ENCODE measurements at places on chromosomes 3 and 15. TPM values are rescaled to one million over a fixed set of nuclear protein-coding genes. Genes with fewer than 3 reads are reported as not detected.

DNA sequence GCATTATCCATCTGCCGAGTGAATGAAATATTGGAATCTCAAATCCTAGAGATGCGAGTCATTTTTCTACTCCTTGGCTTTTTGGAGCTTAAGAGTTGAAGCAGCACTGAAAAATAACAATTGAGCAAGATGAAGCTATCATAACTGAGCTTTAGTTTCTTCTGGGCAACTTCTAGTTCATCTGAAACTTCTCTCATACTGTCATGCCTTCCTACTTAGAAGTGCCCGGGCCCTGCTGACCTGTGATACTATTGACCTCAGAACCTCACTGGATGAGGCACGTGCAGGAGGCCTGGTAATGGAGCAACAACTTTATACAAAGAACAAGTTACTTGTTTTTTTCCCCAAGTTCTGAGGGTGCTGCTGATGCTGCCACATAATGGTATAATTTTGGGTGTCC, 48.5 kb upstream of the P3H2 start:
- H3K36me3 ChIP-seq: no peaks in the 10 kb centered on the region
- H3K4me1 ChIP-seq: peaks cover 10% of the 10 kb centered on the region
- H3K27ac ChIP-seq: no peak overlapping the region
- H3K4me3 ChIP-seq: no peak overlapping the region
- H3K27me3 ChIP-seq: no peaks in the 10 kb centered on the region

DNA sequence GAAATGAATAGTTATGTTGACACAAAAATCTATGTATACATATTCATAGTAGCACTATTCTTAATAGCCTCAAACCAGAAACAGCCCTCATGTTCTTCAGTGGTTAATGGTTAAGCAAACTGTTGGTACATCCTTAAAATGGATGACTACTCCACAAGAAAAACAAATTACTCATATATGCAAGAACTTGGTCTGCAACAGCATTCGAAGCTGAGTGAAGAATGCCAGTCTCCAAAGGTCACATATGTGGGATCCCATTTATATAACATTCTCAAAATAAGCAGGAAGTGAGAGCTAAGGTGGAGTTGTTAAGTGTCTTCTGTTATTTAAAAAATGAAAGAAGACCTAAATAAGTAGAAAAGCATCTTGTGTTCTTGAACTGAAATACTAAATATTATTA, 365.7 kb downstream of the GABRG3 start:
- no peaks in the 10 kb centered on the region for H3K4me1 ChIP-seq
- H3K27me3 ChIP-seq: no peaks in the 10 kb centered on the region
- H3K36me3 ChIP-seq: no peaks in the 10 kb centered on the region
- no peak overlapping the region for H3K4me3 ChIP-seq
- DNase-seq: no peak
- no peak overlapping the region for H3K27ac ChIP-seq

LIPH gene
- total RNA-seq: not detected

DNA sequence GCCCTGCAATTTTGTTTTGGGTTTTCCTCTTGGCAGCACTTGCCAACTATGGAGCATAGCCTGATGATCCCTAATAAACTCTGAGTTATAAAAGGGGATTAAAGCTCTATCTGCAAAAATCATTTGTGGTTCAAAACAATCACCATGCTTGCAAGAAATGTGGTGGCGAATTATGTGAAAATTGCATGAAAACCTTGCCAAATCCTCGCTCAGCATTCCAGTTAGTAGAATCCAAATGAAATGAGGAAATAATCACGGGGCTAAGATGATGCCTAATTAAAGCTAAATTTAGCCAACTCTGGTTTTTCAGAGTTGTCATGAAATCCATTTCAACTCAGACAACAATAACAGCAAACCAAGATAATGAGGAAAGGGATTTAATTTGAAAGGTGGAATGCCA, 73.0 kb upstream of the PROK2 start:
- H3K36me3 ChIP-seq: peaks cover 1% of the 10 kb centered on the region
- no peak overlapping the region for H3K4me3 ChIP-seq
- peaks cover 21% of the 10 kb centered on the region for H3K27me3 ChIP-seq

DNA sequence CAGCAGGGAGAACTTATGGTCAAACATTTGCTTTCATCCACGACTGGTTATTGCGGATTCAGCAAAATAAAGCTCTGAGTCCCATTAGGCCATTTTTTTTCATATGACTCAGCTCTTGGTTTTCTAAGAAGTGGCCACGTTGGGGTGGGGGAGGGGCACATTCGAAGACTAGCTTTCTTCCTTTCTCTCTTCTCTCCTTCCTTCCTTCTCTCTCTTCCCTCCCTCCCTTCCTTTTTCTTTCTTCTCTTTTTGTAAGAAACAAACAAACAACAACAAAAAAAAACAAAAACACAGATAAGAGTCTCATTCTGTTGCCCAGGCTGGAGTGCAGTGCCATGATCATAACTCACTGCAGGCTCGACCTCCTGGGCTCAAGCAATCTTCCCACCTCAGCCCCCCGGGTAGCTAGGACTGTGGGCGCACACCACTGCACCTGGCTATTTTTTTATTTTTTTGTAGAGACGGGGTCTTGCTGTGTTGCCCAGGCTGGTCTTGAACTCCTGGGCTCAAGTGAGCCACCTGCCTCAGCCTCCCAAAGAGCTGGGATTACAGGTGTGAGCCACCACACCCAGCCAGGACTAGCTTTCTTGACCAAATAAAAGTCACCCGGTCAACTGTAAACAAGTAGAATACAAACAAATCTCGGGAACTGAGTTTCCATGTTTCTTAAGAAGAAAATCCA, 41.6 kb downstream of the ABCC5 start:
- DNase-seq: no peak
- H3K4me3 ChIP-seq: no peak overlapping the region
- H3K27me3 ChIP-seq: no peaks in the 10 kb centered on the region
- no peaks in the 10 kb centered on the region for H3K4me1 ChIP-seq

GRCh38 chr15:86842199-86842598, 762.5 kb downstream of the AGBL1 start:
- no peak for DNase-seq
- no peaks in the 10 kb centered on the region for H3K4me1 ChIP-seq
- H3K36me3 ChIP-seq: no peaks in the 10 kb centered on the region

DNA sequence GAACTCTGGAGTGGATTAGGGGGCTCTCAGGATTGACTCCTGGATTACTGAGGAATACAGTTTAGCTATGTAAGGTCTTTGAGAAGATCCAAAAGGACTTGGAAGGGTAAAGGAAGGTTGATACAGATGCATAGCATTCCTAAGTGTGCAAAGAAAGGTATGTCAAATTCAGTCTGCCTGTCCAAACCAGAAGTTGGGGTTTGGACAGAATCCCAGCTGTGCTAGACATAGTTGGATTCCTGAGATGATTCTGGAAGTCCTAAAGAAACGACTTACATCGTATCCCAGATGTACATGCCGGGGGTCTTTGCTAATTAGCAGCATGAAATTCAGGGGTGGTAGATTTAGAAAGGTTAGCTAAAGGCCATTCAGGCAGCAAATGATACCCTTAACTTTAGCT, 97.7 kb upstream of the TSPAN3 start:
- H3K4me3 ChIP-seq: no peak overlapping the region
- peaks cover 6% of the 10 kb centered on the region for H3K4me1 ChIP-seq
- H3K36me3 ChIP-seq: no peaks in the 10 kb centered on the region
- no peaks in the 10 kb centered on the region for H3K27me3 ChIP-seq

GRCh38 chr3:98553021-98553563, 21.3 kb downstream of the GPR15 start:
- no peak for DNase-seq
- peaks cover 10% of the 10 kb centered on the region for H3K36me3 ChIP-seq
- no peaks in the 10 kb centered on the region for H3K27me3 ChIP-seq
- H3K27ac ChIP-seq: peak overlapping the region; percentile 87
- peaks cover 78% of the 10 kb centered on the region for H3K4me1 ChIP-seq
- peak overlapping the region; percentile 54 for H3K4me3 ChIP-seq

DNA sequence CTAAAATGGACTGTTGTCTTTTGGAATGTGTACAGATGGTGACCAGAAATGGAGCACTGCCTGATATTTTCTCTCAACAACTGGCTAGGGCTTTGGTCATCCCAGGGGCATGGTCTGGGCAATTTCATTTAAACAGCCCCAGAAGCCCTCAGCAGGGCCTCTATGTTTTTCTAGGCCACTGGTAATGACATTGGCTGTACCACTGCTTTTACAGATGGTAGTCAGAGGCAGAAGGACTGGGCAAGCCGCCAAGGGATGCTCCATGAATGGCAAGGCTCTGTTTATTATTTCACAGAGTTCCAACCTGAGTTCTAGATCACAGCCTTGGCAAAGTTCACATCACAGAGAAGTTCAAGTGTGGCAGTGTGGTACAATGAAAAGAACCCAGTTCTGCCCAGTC, 37.0 kb upstream of the LMCD1 start:
- no peaks in the 10 kb centered on the region for H3K36me3 ChIP-seq
- H3K27ac ChIP-seq: no peak overlapping the region
- no peak for DNase-seq
- H3K4me3 ChIP-seq: no peak overlapping the region
- no peaks in the 10 kb centered on the region for H3K27me3 ChIP-seq
- no peaks in the 10 kb centered on the region for H3K4me1 ChIP-seq

DNA sequence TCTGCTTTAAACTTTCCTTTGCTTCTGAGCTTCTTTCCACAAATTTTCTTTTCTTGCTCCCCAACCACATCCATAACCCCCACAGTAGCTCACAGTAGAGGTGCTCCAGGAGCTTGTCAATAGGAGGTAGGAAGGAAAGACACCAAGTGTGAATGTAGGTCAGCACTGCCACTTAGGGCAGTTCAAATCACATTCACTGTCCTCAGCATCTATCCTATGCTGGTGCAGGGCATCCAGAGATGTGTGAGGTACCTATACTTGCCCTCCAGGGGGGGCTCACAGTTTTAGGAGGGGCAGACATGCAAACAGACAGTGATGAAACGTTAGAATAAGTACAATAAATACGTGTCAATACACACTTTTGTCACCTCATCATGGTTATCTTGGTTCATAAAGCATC, 1.5 kb upstream of the SPSB4 start:
- DNase-seq: peak; percentile 23
- peaks cover 15% of the 10 kb centered on the region for H3K4me1 ChIP-seq
- no peak overlapping the region for H3K27ac ChIP-seq
- H3K4me3 ChIP-seq: no peak overlapping the region
- peaks cover 50% of the 10 kb centered on the region for H3K27me3 ChIP-seq

ZKSCAN7 gene
- total RNA-seq: 1.7 TPM

LRIG1 gene
- 40.4 TPM for total RNA-seq

- peaks cover 5% of the 10 kb centered on the region for H3K4me1 ChIP-seq
- no peak for DNase-seq
- no peak overlapping the region for H3K27ac ChIP-seq
- H3K27me3 ChIP-seq: no peaks in the 10 kb centered on the region
- H3K36me3 ChIP-seq: peaks cover 24% of the 10 kb centered on the region
These were observed 17.8 kb downstream of the DIPK2A start for GRCh38 chr3:143989461-143989860.

GRCh38 chr15:68653031-68653635, 74.3 kb downstream of the CORO2B start:
- H3K27ac ChIP-seq: no peak overlapping the region
- no peaks in the 10 kb centered on the region for H3K36me3 ChIP-seq
- H3K4me1 ChIP-seq: no peaks in the 10 kb centered on the region
- H3K27me3 ChIP-seq: no peaks in the 10 kb centered on the region
- H3K4me3 ChIP-seq: no peak overlapping the region
- no peak for DNase-seq

- no peak overlapping the region for H3K4me3 ChIP-seq
- DNase-seq: no peak
- H3K4me1 ChIP-seq: peaks cover 2% of the 10 kb centered on the region
- H3K36me3 ChIP-seq: no peaks in the 10 kb centered on the region
- H3K27me3 ChIP-seq: peaks cover 9% of the 10 kb centered on the region
- H3K27ac ChIP-seq: no peak overlapping the region
These were observed 171.9 kb downstream of the ERC2 start for GRCh38 chr3:56296361-56296760.

GRCh38 chr3:54056521-54056920, 65.8 kb upstream of the CACNA2D3 start:
- H3K36me3 ChIP-seq: no peaks in the 10 kb centered on the region
- DNase-seq: no peak
- no peak overlapping the region for H3K4me3 ChIP-seq

DNA sequence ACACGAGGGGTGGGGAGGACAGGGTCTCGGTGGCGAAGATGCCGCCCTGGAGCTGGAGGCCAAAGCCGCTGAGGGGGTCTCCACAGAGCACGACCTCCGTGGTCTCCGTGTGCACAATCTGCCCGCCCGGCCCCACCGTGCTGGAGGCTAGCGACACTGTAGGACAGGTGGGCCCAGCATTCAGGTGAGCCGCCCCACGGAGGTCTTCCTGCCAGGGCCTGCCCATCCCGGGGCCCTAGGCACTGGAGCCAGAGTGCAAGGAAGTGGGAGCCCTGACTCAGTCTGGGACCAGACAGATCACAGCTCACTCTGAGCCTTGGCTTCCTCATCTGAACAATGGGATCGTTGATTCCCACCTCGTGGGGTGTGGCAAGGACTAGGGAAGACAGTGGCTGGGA, 25.8 kb downstream of the GRIP2 start:
- no peak overlapping the region for H3K4me3 ChIP-seq
- H3K4me1 ChIP-seq: no peaks in the 10 kb centered on the region
- no peaks in the 10 kb centered on the region for H3K36me3 ChIP-seq
- DNase-seq: peak; percentile 5

DNA sequence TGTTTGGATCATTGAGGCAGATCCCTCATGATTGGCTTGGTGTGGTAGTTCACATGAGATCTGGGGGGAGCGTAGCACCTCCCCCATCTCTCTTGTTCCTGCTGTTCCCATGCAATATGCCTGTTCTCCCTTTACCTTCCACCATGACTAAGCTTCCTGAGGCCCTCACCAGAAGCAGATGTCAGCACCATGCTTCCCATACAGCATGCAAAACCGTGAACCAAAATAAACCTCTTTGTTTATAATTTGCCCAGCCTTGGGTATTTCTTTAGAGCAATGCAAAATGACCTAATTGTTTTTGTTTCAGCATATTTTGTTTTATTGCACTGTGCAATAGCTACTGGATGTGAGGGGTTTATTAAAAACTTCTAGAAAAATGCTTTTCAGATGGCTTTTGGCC, 56.6 kb upstream of the CHST2 start:
- H3K27ac ChIP-seq: no peak overlapping the region
- H3K4me1 ChIP-seq: peaks cover 22% of the 10 kb centered on the region
- peaks cover 26% of the 10 kb centered on the region for H3K36me3 ChIP-seq
- H3K4me3 ChIP-seq: no peak overlapping the region
- no peaks in the 10 kb centered on the region for H3K27me3 ChIP-seq

- no peak overlapping the region for H3K4me3 ChIP-seq
- peaks cover 7% of the 10 kb centered on the region for H3K4me1 ChIP-seq
- no peak overlapping the region for H3K27ac ChIP-seq
- peaks cover 3% of the 10 kb centered on the region for H3K36me3 ChIP-seq
- no peak for DNase-seq
These were observed 71.9 kb downstream of the CSNK1G1 start for GRCh38 chr15:64284042-64284441.

ZFAND6 gene
- total RNA-seq: 32.2 TPM
